ENCODE measurements at places on chromosomes 13 and 19.

- no peak for DNase-seq
Observed at GRCh38 chr13:77565635-77566034, 30.1 kb downstream of the SCEL start.

- no peak for DNase-seq
Observed at GRCh38 chr13:96581741-96582140, 412.5 kb downstream of the OXGR1 start.

DNA sequence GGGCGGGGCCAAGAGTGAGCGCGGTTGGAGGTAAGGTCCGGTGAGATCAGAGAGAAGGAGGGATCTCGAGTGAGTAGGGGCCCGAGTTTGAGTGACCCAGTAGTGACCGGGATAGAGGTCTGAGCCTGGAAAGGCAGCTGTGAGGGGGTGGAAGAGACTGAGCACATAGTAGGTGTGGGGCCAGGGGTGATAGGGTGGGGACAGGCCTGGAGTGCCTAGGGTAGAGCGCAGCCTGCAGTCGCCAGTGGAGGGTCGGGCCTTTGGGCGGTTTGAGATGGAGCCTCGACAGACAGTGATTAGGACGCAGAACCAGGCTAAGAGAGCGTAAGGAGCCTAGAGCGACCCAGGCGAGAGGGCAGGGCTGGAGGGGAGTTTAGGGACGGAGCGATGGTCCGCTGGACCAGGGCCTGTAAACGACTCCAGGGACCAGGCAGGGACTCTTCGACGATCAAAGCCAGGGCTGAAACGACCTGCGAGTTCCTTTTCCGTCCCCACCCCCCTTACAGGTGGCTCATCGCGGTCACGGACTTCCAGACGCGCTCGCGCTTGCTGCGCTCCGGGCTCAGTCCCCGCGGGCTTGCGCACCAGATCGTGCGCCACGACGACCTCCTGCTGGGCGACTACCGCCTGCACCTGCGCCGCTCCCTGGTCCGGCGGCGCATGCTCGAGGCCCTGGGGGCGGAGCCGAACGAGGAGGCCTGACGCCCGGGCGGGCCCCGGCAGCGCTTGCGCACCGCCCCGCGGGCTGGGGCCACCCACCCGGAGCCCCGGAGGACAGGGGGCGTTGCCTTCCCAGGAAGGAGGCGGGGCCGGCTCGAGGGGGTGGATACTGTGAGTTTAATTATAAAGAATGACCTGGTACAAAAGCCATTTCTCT, 9.4 kb downstream of the C19orf81 start:
- DNase-seq, result peak; percentile 85

- DNase-seq, result peak; percentile 52
Observed at GRCh38 chr19:16330368-16330801, 5.8 kb downstream of the KLF2 start.

- peak; percentile 56 for DNase-seq
Observed at GRCh38 chr19:33472691-33473652, 48.6 kb downstream of the PEPD start.

GRCh38 chr13:21957833-21958232, 287.0 kb downstream of the FGF9 start:
- no peak for DNase-seq

GRCh38 chr13:113527272-113527958, 36.9 kb upstream of the DCUN1D2 start:
- peak; percentile 13 for DNase-seq

- no peak for DNase-seq
Observed at GRCh38 chr19:4434391-4434790, 23.2 kb downstream of the UBXN6 start.

DNA sequence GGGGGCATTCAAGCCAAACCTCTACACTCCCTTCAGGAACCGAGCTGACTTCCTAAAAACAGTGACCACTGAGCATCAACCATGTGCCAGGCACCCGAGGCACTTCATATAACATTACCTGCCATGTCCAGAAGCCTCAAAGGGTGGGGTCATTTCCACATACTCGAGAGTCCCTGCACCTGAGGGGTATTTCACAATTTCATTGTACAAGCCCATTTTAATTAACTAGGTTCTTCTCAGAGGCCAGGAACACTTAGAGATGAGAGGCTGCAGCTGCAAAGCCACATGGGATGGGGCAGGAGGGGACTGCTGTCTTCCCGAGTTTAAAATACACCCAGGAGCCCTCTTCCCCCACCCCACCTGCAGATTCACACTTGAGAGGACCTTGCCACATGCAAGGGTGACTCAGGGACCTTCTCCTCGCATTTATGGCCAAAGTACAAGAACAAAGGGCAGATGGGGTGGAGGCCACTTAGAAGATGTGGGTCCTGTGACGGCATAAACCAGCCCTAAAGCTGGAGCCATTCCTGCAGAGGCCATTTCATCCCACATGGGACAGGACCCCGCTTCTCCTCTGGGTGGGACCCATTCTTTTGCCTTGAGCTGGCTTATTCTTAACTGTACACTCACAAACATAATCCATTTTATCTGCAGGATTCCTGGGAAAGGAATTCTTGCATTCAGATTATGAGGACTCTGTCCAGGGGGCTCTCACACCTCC, 43.9 kb downstream of the RAB20 start:
- DNase-seq, result no peak

DNA sequence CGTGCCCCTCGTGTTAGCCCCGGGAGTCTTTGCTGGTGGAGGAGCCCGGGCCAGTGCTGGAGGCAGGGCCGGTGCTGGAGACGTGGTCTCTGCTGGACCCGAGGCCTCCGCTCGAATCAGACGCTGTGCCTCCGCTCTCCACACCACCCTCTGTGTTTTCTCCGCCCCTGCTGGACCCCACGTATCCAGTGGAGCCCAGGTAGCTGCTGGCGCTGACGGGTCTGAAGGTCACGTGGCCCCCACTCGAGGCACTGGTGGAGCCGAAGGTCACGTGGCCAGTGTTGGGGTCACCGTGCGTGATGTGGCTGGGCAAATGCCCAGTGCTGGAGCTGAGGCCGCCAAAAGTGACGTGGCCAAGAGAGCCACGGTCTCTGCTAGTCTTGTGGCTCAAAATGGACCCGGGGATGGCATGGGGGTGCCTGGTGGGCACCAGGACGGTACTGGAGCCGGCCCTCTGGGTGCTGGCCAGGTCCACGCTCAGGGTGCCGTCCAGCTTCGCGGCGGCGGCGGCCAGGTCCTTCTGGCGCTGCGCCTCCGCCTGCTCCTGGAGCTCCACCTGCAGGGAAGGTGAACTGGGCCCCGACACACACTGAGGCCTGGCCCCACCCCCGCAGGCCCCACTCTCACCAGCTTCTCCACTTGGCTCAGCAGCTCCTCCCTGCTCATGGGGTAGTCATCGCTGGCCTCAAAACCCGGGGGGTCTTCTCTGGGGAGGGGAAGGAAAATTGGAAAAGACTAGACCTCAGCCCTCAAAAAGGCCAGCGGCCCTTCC, 27.3 kb downstream of the ZNF114 start:
- no peak for DNase-seq

- DNase-seq, result no peak
Observed at GRCh38 chr19:35843676-35844481, 8.4 kb downstream of the NPHS1 start.

DNA sequence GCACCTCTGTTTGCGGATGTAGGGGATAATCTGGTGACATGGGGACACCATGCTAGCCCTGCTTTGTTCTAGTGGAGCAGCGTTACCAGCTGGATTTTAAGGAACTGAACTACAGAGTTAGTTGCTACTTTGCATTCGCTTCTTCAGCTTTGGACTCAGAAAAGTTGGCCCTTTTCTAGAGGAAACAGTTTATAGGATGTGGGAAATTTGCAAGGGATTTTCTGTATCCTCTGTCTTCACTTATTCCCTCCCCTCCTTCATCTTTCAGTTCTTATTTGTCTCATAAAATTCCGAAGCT, 2.1 kb downstream of the GATAD2A start:
- DNase-seq, result no peak

GRCh38 chr19:33957804-33958203, 161.1 kb downstream of the KCTD15 start:
- no peak for DNase-seq

DNA sequence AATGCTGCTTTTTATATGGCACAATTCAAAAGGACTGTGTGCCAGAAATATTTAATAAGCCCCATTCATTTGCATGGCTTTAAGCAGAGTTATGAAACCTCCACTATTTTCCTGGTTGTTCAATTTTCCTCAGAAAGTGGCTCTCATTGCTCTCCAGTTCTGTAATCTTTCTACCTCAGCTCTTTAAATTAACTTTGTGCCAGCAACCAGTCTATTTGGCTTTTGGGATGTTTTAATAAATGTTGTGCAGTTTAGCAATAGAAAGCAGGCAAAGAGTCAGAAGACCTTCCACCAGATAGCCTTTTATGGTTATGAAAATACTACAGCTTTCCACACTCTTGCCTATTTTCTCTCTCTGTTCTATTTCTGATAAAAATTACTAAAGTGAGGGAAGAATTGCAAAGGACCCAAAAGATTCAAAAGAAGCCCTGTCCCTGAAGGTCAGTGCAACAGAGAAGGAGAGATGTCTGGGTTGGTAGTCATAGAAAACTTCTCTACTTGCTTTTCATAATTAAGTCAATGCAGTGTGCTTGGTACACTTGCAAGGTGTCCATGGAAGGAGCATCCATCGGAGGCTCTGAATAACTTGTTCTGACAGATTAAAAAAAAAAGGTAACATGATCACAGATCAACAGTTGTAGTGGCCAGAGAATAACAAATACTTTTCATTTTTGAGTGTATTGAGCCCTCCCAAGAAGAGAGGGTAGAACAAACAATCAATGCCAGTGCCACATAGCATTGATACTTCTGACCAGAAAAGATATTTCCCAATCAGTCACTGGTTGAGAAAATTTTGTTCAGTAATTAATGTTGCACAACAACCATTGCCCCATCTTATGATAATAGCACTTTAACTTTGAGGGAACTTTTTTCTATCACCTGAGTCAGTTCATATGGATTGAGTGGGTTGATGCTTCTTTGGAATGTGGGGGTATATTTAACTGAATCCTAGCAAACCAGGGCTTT, 48.4 kb upstream of the SPRY2 start:
- DNase-seq, result no peak

DNA sequence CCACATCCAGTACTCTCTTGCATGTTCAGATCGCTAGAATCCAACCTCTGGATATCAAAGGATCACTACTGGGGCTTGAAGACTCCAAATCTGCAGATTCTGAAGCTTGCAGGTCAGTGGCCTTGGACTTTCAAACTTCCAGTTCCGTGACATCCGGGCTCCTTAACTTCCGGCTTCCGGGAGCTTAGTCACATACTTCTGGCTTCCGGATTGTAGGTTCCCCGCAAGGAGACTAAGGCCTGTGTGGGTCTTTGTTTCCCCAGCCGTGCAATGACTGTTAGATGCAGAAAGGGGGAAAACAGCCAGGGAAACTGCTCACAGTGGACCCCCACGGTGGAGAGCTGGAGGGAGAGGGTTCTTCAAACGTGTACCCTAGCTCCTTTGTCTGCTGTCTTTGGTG, 41.4 kb downstream of the ZNF333 start:
- DNase-seq, result no peak

DNA sequence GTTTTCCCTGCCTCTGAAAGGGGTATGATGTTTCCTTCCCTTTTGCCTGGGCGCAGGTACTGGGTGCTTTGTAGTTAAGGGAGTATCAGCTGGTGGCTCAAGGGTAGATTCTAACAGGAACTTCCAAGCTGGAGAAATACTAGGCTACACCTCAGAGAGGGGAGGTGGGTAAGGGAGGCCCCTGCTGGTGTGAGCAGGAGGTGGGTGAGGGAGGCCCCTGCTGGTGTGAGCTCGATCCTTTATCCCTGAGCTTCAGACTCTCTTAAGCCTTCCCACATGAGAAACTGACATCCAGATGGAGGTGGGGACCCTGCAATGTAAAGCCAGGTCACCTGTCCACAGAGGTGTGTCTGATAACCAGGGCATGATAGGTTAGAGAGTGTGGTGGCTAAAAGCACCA, 32.1 kb downstream of the CYP2B6 start:
- DNase-seq, result no peak

GRCh38 chr13:41652735-41653361, 195.5 kb downstream of the RGCC start:
- no peak for DNase-seq

DNA sequence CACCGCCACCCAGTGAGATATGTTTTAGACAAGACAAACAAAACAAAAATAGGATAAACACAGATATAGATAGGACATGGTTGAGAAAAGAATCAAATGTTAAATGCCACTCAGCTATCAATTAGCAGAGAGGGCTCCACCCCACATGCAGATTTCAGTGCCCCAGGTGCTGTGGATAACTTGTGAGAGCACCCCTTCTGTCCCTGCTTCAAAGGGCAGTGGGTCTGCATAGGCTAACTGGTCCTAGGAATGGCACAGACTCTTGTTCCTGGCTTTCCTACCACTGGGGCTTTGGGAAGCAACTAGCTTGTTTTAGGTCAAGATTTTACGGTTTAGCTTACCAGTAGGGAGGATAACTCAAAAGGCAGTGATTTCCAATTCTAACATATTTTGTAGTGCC, 460.3 kb downstream of the TSHZ3 start:
- DNase-seq, result no peak

DNA sequence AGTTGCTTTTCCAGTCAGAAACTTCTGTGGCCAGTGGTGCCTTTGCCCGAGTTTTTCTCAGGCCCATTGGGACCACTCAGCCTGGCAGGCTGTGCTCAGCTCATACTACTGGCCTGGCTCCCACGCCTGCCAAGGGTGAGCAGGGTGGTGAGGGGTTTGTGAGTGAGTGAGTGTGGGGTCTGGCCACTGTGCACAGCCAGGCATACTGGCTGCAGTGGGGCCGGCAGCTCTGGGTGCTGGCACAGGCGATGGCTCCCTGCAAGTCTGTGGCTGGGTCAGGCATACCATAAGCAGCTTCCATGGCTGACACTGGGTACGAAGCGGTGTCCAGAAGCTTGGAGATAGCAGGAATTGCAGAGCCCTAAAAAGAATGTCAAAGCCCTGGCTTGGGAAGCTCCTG, 161.0 kb downstream of the SLITRK6 start:
- DNase-seq, result no peak

GRCh38 chr19:46976845-46977320, 42.8 kb upstream of the NPAS1 start:
- no peak for DNase-seq

DNA sequence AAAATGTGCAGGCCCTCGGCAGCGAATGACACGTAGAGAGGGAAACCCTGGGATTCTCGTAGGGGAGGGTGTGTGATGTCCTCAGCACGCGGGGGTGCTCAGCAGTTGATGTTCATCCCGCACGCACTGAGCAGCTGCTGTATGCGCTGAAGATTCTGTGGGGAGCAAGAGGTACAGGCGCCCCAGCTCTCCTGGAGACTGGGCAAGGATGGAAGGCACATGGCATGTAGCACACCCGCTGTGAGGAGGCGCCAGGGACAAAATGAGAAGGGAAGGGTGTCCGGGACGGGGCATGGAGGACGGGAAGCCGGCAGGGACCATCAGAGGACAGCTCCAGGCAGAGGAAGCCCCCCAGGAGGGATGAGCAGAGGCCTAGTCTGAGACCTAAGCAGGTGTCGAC, 15.4 kb downstream of the ATP11A start:
- peak; percentile 15 for DNase-seq

DNA sequence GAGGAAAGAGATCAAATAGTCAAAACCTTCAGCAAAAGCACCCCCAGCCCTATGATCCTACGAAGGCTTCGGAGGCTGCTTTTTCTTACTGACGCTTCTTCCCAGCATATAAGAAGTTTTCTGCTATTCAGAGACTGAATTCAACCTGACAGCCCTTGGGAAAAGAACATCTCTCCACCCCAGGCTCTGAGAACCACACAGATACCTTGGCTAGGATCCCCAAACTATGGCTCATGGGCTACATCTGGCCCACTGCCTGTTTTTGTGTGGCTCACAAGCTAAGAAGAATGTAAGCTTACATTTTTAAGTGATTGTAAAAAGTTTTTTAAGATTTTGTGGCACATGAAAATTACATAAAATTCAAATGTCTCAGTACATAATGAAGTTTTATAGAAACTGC, 3.0 kb downstream of the SLC15A1 start:
- DNase-seq, result no peak

All from dorsolateral prefrontal cortex (tissue), 122 donors.